ENCODE measurements at places on chromosomes 1 and 21.

DNA sequence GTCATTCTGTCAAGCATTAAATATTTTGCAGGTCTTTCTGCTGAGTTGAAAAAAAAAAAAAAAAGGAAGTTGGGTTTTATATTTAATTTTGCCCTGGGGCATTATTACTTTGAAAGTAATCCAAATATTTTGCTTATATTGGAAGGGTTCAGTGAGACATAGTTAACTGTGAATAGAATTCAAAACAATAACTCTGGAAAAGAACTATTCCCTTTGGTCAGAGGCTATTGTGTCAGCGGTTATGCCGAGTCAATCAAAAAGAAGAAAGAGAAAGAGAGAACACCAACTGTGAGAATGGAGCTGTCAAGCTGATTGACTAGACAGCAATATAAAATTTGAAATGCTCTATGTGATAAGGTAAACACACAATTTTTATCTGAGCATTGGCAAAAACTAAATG is 761.7 kb downstream of the ADGRL2 start:
- DNase-seq: no peak

- no peak for DNase-seq
Measured at GRCh38 chr1:200784576-200784975, 45.9 kb downstream of the CAMSAP2 start.

DNA sequence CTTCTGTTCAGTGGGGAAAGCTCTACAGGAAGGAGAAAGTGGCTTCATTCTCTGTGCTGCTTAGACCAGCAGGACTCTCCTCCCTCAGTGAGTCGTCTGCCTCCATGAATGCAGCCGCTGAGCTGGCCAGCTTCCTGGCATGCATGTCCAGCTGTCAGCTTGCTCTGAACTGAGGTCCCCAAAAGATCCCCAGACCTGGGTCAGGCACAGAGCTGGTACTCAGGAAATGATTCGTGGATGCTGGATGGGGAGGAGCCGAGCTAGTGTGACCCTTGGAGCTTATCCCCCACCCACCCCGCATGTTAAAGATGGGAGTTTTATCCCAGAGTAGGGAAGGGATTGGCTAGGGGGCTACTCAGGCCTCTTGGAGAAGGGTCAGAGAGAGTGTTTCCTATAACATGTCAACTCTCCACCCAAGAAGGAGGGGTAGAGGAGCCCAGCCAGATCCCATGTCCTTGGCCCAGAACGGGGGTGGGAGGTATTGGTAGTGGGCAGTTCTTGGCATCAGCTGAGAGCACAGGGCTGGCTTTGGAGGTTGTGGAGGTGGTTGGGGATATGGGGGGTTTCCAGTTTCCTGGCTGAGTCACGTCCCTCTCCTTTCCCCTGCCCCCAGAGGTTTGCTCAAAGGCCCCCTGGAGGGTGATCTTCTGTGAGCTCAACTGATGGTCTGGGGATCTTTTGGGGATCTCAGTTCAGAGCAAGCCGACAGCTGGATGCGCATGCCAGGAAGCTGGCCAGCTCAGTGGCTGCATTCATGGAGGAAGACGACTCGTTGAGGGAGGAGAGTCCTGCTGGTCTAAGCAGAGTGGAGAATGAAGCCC is 110.1 kb downstream of the FOXD2 start:
- DNase-seq: no peak

DNA sequence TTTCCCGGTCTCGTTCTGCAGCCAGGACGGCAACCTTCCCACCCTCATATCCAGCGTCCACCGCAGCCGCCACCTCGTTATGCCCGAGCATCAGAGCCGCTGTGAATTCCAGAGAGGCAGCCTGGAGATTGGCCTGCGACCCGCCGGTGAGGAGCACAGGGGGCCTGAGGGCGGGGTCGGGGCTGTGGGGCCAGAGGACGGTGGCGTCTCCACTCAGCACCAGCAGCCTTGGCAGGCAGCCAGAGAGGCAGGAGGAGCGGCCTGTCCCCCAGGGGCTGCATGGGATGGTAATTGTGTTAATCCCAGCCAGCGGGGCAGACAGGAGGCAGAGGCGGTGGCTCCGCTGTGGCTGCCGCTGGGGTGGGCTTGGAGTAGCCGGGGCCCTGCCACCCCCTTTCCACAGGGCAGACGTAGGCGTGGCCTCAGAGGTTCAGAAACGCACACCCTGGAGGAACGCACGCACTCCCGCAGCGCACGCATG is 12.1 kb downstream of the SAMD11 start:
- peak; percentile 40 for DNase-seq

DNA sequence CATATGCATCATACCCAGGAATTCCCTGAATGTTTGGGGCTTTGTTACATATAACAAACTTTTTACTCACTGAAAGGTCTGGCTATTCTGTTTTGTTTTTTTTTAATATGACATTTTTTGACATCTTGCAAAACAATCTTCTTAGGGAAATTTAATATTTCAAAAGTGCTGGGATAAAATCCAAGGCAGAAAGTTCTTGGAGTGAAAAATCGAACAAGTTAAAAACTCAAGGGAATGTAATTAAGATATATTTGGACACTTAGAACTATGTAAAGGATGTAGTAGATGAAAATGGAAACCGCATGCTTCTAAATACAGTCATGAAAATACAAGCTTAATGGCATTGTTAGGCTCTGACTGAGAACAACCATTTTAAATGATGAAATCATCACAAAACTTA is 8.6 kb downstream of the CHODL start:
- DNase-seq: no peak

DNA sequence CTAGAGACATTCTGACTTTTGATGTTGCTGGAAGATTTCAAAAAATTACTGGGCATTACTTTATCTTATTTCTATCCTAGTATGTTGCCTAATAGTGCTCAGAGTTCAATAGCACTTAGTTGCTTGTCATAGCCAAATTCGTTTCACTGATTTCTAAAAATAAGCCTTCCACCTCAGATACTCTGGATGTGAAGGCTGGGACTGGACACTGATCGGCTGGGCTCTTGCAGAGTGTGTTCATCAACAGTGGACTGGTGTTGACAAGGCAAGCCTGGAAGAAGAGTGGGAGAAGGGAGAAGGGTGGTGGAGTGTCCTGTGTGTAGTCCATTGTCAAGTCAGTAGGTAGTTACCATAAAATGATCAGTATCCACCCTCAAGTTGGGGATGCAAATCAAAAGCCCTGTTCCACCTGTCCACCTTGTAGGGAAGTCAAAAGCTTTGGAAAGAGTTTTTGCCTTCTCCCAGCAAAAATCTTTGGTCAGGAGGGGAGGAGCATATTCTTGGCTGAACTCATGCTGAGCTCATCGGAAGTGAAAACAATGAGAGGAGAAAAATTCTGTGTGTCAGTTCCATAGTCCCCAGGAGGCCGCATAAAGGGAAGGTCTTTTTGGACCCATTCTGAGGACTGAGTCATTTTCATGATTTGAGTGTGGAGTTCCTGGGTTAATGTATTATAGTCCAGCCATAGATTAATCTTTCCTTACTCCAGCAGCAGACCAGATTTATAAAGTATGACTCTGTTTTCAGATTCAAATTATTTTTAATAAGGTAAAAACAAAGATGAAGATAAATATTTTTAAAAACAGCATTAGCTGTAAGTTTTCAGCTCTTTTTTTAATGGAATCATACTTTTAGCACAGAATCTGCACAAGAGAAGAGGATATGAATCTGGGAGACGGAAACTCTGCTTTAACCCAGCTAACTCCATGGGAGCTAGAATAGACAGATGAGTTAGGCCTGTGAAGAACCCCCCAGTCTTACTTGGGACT is 99.5 kb upstream of the BMP8A start:
- no peak for DNase-seq

DNA sequence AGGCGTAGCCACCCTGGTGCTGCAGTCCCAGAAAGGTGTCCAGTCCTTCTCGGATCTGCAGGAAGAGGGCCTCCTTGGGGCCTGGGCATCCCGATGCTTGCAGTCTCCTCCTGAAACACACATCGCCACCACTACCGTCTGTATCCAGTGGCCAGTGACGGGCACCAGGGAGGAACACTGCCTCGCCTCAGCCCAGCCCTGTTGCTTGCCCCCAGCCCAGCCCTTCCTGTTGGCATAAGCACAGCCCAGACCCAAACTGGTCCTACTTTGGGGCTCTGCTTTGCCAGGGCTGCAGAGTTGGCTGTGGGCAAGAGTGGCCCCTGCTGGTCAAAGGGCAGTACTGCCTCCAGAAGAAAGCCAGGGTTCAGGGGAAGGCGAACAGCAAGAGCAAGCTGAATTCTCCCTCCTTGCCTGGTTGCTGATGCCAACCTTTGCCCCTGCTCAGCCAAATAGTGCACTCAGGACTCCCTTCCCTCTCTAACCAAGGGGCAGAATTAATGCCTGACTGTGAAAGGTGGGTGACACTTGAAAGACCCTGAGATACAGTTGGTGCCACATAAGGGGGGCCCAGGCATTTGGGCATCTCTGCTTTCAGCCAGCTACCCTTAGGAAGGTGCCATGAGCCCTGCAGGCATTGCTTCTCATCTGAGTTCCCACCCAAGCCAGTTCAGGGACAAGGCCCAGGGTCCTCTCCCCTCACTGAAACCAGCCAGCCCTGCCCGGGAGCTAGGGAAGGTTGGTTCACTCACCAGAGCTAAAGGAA is 11.1 kb upstream of the ARHGEF2 start:
- DNase-seq: peak; percentile 87

- DNase-seq: no peak
Measured at GRCh38 chr1:15974855-15975254, 1.0 kb downstream of the ZBTB17 start.

DNA sequence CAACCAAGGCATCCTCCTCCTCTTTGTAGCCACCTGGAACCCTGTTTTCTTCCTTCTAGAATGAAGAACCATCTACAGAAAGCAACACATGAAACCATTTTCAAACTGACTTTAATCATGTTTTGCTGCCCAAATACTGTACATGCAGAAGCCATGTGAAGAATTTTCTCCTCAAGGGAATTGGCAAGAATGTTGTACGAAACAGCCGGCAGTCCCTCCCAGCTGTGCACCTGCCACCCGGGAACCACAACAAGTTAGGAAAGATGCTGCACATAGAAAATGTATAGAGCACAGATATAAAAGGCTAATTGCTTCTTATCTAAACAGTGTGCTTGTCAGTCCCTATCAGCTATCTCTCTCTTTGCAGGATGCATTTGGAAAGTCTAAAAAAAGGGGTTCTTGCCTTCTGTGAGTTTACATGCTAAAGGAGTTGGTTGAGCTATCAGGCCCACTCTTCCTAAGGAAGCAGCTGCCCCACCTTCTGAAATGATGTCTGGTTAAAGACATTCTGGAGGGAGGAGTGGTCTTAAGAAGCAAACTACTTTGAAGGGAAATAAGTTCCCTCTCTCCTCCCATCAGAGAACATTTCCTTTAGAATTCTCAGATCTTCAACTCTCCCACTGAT is 44.8 kb downstream of the RIMS3 start:
- no peak for DNase-seq

GRCh38 chr1:22552021-22552420 is 11.3 kb upstream of the EPHA8 start:
- DNase-seq: no peak

Data from hematopoietic multipotent progenitor cell treated with erythropoietin and hydrocortisone succinate and interleukin-3 and kit ligand, for 6 days (in vitro differentiated cells).